AG04449 (cell line): ENCODE measurements at places on chromosomes 7 and 10.

DNA sequence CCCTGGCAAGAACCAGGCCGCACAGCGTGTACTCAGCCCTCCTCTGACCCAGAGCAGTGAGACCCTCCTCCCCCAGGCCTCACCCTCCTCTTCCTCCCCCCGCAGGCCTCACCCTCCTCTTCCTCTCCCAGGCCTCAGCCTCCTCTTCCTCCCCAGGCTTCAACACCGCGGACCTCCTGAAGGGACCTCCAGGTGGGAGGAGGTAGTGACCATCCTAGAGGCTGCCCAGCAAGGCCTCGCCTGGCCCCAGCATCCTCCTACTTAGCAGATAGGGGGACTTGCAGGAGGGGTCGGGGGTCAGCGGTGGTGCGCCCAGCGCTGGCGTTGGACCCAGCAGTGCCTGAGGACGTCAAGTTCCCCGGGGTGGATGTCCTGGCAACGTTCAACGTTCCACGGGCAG is 270.8 kb downstream of the ELFN1 start:
- no peak for DNase-seq

DNA sequence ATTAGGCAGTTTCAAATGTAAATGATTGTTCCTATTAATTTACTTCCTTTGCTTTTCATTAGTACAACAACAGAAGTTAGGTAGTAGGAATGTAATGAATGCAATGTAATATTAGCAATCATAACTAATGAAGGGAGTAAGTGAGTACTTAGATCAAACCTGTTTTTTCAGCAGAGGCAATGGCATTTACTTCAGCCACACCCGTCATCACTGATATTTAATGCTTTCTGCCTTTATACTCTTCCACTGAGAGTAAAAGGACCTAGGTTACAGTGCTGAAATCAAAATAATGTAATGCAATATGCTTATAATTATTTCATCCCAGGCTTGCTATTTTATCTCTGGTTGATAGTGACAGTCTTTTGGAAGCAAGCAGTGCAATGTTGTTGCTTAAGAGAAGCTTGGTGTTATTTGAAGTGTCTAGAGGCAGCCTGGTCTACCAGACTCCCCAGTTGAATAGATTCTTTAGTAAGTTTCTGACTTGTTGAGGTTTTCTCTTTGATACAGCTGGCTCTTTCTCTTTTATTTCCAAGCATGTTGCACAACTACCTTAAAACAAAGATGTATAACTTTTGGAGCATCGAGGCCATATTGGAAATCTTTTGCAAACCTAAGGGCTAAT is 149.4 kb downstream of the RNLS start:
- DNase-seq: no peak

- DNase-seq: no peak
Measured at GRCh38 chr7:113083132-113083815, 3.4 kb downstream of the GPR85 start.

GRCh38 chr7:136228171-136228570 is 251.0 kb upstream of the MTPN start:
- no peak for DNase-seq

DNA sequence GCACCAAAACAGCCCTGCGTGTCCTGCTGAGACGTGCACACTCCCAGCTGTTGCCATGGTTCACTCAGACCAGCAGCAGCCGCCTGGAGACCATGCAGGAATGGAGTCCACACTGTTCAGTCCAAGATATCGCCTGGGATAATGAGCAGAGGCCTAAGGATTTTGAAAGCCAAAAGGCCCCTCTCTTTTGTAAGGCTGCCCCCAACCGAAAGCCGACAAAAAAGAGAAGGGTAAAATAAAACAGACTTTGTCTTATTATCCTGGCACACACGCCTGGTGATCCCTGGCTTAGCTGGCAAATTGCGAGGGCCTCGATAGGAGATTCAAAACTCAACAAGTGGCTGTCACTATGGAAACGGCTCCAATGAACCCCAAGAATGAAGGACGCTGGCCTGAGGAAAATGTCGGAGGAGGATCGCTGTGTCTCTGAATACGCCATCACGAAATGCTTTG is 263.6 kb downstream of the SKIDA1 start:
- DNase-seq: no peak

GRCh38 chr10:4566011-4566410 is 260.0 kb upstream of the AKR1E2 start:
- no peak for DNase-seq

DNA sequence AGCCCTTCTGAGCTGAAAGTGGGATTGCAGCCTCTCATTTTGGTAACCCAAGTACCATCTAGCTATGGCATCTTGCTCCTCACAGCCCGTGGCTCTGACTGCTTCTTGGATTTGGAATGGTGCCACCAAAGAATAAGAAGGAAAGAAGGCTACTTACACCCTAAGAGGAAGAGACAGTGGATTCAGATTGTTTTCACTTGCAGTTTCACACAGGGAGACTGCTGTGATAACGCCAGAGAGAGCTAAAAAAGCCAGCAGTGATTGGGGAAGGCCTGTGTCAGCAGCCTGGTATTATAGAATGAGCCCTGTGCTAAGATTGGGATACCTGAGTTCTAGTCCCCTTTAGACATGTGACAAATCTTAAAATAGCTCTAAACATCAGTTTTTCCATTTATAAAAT is 3.6 kb upstream of the LRRC4 start:
- no peak for DNase-seq

DNA sequence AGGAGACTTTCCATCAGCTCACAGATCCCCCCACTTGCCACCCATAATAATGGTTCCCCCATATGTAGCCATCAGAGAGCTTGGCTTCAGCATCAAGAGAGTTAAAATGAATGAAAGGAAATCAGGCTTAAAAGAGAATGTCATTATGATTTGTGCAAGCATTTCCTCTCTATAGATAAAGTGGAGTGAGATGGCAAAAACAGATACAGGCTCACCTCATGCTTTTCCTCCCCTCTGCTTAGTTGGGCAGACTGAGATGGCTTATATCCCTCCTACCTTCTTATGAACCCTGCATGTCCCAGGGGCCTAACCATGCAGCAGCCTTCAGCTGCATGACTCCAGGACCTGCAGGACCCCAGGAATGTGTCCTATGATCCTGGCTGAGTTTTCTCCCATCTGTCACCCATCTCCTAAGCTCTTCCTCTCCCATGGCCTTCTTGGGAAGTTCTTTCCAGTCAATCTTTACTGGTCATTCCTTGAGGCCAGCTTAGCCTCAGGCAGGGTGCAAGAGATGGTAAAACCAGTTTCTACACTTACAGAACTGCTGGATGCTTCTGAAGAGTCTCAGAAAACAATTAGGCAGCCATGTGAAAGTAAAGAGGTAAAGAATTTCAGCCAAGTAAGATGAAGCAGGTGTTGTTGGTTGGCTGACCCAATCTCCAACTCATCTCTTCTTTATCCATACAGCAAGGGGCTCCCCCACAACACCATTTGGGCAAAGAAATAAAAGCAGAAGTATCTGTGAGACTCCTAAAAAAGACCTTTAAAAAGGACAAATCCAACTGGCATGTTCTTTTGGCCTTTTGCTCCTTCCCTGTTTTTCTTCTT is 159.7 kb downstream of the RTKN2 start:
- no peak for DNase-seq

DNA sequence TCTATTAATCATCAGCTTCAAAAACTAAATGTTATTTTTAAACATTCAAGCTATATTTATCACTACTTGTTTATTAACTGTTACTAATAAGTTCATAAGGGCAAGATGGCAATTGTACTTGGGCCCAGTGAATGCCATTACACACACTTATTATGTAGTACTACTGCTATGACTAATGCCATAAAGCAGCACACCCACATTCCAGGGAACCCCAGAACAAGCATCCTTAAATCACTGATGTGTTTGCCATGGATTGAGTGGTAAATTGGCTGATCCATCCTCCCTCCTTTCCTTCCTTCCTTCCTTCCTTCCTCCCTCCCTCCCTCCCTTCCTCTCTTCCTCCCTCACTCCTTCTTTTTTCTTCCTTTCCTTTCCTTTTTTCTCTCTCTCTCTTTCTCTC is 37.4 kb upstream of the RSU1 start:
- DNase-seq: no peak

- DNase-seq: no peak
Measured at GRCh38 chr7:51847461-51848134, 531.0 kb upstream of the COBL start.

DNA sequence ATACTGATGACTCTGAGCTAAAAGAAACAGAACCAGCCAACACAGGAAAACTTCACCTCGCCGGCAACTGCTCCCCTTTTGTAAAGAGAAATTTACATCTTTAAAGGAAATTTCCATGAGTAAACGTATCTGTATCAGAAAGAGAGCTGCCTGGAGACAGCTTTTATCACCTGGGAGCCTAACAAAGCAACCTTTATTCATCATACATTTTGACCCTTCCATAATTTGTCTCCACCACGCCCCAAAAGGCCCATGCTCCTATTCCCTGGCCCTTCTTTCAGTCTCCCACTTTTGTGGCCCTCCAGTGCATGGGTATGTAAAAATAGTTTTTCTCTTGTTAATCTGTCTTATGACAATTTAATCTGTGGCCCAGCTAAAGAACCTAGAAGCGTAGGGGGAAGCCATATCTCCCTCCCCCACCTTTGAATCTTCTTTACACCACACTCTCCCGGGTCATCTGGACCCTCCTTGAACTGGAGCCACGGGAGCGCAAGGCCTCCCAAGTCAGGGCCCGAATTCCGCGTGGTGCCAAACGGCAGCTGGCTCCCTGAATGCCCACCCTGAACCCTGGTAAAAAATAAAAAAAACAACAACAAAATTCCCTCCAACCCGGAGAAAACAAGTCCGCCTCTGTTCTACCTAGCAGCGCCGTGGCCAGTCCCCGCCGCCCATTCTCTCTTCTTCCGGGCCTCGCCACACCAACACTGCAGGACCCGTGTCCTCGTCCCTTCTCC is 15.4 kb upstream of the FKBP9 start:
- DNase-seq: no peak

DNA sequence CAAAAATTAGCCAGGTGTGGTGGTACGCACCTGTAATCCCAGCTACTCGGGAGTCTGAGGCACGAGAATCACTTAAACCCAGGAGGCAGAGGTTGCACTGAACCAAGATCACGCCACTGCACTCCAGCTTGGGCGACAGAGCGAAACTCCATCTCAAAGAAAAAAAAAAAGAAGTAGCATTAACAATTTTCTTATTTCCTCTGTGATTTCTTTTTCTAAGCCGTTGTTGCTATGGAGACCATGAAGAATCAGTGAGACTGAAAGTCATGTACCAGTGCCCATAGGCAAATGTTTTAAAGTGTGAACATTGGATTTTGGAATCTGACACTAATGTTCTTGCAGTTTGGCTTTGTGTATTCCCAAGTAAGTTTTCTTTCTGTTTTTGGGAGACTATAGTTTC is 18.4 kb upstream of the MAP3K8 start:
- no peak for DNase-seq

DNA sequence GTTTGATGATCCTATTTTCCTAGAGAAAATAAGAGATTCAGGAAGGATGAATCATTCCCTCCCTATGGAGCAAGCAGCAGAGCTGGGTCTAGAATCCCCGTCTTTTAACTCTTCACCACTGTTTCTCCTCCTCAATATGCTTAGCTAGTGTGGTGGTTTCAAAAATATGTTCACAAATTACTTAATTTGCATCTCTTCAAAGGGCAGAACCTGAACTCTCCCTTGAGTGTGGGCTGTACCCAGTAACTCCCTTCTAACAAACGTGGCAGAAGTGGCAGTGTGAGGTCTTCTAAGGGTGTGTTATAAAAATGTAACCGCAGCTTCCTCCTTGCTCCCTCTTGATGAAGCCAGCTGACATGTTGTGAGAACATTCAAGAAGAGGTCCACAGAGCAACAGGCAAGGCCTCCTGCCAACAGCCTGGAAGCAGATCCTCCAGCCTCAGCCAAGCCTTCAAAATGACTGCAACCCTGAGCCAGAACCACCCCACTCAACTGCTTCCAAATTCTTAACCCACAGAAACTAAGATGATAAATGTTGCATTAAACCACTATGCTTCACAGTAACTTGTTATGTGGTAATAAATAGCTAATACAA is 36.6 kb downstream of the SRPK2 start:
- peak; percentile 68 for DNase-seq

DNA sequence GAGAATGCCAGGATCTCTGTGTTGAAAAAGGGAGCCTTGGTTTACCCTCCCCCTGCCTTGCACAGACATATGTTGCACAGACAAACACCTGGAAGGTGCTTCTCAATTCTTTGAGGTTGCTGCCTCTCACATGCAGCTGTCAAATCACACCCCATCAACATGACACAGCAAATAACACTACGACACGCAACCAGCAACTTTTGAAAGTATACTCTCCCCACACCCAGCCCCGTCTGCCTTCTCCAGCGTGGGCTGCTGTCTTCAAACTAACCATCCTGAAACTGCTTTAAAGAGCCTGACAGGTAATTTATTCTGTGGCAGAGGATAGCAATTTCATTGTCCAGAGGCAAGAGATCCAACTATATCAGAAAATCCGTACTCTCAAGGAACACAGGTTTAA is 136.1 kb downstream of the PLXNA4 start:
- DNase-seq: no peak

- DNase-seq: no peak
Measured at GRCh38 chr7:26629696-26630095, 234.7 kb downstream of the SKAP2 start.

DNA sequence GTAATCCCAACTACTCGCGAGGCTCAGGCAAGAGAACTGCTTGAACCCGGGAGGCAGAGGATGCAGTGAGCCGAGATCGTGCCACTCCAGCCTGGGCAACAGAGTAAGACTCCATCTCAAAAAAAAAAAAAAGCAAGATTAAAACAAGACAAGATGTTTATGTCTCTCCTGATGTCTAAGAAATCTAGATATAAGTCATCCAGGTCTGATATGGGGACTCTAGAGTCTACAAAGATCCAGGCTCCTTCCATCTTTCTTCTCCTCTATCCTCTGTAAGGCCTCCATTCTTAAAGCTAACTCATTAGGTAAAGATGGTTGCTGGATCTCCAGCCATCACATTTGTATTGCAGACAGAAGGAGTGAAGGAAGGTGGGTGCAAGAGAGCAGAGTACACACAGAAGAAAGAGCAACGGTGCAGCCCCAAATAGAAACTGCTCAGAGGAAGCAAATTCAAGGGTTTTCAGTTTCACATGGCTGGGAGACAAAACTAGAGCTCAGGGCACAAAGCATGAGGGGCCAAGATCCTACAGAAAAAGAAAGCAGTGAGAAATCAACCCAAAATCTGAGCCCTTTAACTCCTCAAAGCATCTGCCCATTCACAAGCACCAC is 57.6 kb downstream of the USP6NL start:
- DNase-seq: no peak

DNA sequence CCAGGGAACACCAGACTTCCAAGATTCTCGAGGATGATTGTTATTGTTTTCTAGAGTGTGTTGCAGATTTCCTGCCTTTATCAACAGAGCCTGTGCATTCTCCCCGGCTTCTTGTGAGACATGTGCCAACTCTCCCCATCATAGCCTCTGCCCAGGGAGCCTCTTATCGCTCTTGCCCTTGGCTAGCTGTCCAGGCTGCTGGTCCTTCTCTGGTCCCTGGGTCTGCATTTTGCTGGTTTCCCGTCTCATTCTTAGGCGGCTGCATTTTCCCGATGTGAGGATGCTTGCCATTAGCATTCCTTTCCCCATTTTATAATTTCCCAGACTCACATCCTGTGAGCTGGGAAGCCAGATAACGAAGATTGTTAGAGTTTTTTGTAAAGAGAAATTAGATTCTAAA is 15.2 kb downstream of the SLC13A4 start:
- no peak for DNase-seq
